ENCODE measurements at places on chromosomes 3 and 15. TPM values are rescaled to one million over a fixed set of nuclear protein-coding genes. Genes with fewer than 3 reads are reported as not detected.

The GTF2A2 gene
- total RNA-seq, result 50.3 TPM

The PIGBOS1 gene
- total RNA-seq, result 8.9 TPM

The STAC gene
- total RNA-seq, result 2.1 TPM

The CHST2 gene
- 62.1 TPM for total RNA-seq

The CPNE9 gene
- not detected for total RNA-seq

The GREM1 gene
- 3.6 TPM for total RNA-seq

The CEMIP gene
- total RNA-seq, result 538 TPM

The VIPR1 gene
- total RNA-seq, result 0.09 TPM

The IP6K1 gene
- total RNA-seq, result 28.2 TPM

The GOLGA8G gene
- not detected for total RNA-seq

The REC114 gene
- total RNA-seq, result not detected

The SOX2 gene
- not detected for total RNA-seq

The SMCO1 gene
- total RNA-seq, result not detected

The ZNF80 gene
- not detected for total RNA-seq

The C3orf20 gene
- total RNA-seq, result 0.09 TPM

The SKOR1 gene
- total RNA-seq, result under 0.01 TPM

The BCL6 gene
- 34.6 TPM for total RNA-seq

The ATP13A5 gene
- total RNA-seq, result not detected

The NR1I2 gene
- total RNA-seq, result not detected

The PYGO1 gene
- 8.2 TPM for total RNA-seq

The MUC4 gene
- total RNA-seq, result not detected

The KBTBD13 gene
- total RNA-seq, result not detected

The SPATA12 gene
- total RNA-seq, result not detected

The NLGN1 gene
- total RNA-seq, result 6.5 TPM

The LTF gene
- not detected for total RNA-seq

The ECE2 gene
- total RNA-seq, result not detected

The ETFA gene
- total RNA-seq, result 55.6 TPM

The GOLGA6L7 gene
- total RNA-seq, result not detected

The C3orf80 gene
- total RNA-seq, result not detected

The MST1R gene
- 2.0 TPM for total RNA-seq

The NEO1 gene
- 51.3 TPM for total RNA-seq

The ITIH3 gene
- total RNA-seq, result 10.7 TPM

The ZNF662 gene
- 1.4 TPM for total RNA-seq

All from pericardium fibroblast (primary cell).